ENCODE measurements at places on chromosomes 16 and 17.

GRCh38 chr17:51056813-51057510 is 63.7 kb downstream of the SPAG9 start:
- peak; percentile 61 for DNase-seq

DNA sequence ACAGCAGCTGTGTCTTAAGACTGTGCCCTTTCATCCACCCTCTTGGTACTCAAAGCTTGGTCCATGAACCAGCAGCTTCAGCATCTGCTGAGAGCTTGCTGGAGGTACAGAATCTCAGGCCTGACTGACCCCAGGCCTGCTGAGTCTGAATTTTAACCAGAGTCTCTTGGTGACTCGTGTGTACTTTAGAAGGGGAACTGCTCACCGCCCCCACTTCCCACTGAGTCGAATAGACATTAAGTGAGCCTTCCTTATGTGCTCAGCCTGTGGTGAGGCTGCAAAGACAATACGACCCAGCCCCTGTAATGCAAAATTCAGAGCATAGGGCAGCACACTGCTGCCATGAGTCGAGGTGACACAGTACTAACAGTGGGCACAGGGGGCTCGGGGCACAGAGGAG is 662.8 kb downstream of the WWOX start:
- DNase-seq = no peak

GRCh38 chr16:89166696-89167424 is 4.7 kb upstream of the CDH15 start:
- no peak for DNase-seq

- DNase-seq = no peak
Measured at GRCh38 chr17:57442914-57443571, 186.7 kb downstream of the MSI2 start.

DNA sequence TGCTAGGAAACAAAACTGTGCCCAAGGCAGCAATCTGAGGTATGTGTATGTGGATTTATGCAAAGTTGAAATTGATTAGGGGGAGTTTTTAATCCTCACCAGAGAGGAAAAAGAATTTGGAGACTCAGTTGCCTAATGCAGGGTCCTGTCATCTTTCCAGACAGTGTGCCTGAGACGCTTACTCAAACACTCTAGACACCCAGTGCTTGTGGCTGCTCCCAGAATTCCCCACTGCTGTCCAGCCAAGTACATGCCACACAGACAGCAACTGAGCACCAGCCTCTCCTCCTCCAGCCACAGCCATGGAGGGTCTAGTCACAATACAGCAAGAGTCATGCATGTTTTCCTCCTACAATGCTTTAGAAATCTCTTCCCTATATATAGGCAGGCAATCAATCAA is 118.1 kb downstream of the HIC1 start:
- DNase-seq = no peak

- no peak for DNase-seq
Measured at GRCh38 chr16:2467528-2468232, 3.4 kb upstream of the NTN3 start.

DNA sequence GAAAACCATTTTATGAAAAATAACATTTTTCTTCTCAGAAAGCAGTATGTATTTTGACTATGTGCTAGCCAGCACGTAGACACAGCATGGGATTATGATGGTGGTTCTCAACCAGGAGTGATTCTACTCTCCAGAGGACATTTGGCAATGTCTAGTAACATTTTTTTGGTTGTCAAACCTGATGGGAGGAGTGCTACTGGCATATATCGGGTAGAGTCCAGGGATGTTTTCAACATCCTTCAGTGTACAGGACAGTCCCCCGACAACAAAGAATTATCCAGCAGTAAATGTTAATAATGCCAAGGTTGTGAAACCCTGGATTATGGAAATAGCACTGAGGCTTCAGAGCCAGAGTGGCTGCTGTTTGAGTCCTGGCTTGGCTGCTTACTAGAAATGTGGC is 27.7 kb downstream of the AP2B1 start:
- no peak for DNase-seq

DNA sequence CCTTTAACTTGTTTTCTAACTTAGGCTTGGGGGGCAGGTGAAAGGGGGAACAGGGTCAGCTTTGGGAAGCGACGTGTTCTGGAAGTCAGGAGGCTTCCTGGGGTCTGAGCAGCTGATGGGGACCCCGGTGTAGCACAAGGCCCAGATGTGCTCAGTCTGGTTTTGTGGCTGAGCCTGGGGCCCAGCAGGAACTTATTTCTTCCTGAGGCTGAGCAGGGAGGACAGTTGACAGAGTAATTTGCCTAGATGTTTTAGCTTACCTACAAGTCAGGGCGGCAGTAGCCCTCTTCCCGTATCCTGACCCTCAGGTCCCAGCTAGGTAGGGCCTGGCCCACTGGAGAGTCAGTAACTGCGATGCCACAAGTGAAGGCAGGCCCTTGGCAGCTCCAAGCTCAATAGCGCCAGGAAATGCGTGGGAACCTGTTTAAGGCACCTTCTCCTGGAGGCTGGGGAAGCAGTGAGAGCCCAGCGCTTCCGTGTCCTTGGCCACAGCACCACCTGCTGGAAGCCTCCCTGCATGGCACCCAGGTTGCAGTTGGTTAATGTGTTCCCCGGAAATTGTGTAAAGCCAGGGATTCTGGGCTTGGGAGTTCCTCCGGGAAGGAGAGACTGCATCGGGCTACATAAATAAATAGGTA is 5.2 kb downstream of the CCR7 start:
- DNase-seq = peak; percentile 89

- DNase-seq = no peak
Measured at GRCh38 chr16:85579923-85580580, 33.1 kb upstream of the GSE1 start.

- no peak for DNase-seq
Measured at GRCh38 chr16:66687906-66688625, 8.5 kb downstream of the CMTM4 start.

DNA sequence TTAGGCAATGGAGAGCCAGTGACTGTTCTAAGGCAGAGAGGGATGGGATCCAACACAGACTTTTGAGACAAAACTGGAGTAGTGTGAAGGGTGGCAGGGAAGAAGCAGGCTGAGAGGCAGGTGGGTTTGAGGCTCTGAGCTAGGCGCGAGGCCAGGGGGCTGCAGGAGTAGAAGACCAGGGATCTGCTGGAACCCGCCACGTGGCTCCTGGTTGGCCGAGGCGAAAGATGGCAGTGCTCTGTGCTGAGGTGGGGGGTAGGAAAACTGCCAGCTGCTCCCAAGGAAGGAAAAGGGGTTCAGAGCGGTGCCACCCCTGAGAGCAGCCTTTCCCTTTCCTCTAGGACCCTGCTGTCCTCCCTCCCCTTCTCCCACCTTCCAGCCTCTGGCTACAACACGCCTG is 5.6 kb downstream of the CD300LG start:
- no peak for DNase-seq

- no peak for DNase-seq
Measured at GRCh38 chr17:39118674-39119419, 32.6 kb downstream of the PLXDC1 start.

GRCh38 chr17:81582341-81582740 is 30.2 kb upstream of the FAAP100 start:
- DNase-seq = no peak

- DNase-seq = no peak
Measured at GRCh38 chr16:84179612-84180320, 7.1 kb downstream of the TAF1C start.

DNA sequence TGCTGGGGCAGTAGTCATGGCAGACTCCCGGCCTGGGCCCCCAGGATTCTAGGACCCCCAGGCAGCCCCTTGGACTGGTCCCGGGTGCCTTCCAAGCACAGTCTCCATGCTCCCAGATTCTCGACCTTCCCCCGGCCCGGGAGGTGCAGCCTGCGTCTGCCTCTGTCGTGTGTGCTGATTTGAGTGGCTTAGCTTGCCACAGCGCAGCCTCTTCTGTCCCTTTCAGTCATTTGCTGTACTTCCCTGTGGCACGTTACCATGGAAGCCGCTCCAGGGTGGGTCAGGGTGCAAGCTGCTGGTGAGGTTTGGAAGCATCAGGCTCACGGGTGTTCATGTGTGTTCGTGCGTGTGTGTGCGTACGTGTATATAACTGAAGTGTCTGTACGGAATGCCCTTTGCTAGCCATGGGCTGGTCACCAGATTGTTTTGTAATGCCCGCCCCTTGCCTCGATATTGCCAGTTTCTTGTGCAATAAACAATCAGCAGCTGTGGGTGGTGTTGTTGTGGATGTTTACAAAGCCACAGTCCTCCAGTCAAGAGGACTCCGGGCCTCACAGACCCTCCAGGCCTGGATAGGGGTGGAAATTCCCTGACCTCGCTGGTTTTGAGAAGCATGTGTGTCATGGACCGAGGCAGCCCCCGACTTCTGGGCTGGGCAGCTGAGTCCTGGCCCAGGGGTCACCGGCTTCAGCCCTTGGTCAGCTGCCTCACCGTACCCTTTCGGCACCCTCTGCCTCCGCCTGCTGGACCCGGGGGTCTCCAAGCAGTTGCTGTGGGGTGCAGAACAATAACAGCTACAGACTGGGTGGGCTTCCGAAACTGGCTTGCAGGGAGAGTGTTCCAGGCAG is 9.7 kb upstream of the CLEC18A start:
- no peak for DNase-seq

GRCh38 chr16:67397812-67398545 is 4.7 kb upstream of the TPPP3 start:
- DNase-seq = no peak

GRCh38 chr17:77802811-77803220 is 155.7 kb upstream of the TNRC6C start:
- no peak for DNase-seq

DNA sequence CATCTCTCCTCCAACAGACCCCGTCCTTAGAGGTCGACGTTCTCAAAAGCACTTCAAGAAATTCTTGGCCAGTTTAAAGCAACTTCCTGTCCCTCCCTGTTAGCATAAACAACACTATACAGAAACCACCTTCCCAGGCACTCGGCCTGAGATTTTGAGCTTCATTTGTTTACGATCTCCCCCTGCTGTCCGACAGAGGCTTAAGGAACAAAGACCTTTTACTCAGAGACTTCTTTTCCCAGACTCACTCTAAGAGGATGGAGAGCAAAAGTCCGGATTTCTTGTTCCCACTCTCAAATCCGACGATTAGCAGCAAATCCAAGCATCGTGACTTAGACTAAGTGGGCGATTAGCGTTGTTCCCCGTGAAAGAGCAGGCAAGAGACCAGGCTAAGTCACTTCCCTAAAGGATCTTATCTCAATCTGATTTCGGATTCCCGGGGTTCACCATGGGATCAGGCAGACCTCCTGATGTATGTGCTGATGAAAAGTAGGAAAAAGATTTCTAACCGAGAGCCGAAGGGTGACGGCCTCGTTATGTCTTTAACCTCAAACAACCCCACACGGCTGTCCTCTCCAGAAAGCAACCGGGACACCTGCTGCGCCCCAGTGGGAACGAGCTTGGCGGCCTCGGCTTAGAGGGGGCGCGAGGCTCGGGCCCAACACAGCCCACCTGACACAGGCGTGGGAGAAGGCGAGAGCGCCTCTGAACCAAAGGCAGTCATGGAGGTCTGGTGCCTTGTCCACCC is 598 bp downstream of the INPP5K start:
- DNase-seq = peak; percentile 81

- DNase-seq = no peak
Measured at GRCh38 chr17:5869041-5869745, 201.0 kb upstream of the WSCD1 start.

DNA sequence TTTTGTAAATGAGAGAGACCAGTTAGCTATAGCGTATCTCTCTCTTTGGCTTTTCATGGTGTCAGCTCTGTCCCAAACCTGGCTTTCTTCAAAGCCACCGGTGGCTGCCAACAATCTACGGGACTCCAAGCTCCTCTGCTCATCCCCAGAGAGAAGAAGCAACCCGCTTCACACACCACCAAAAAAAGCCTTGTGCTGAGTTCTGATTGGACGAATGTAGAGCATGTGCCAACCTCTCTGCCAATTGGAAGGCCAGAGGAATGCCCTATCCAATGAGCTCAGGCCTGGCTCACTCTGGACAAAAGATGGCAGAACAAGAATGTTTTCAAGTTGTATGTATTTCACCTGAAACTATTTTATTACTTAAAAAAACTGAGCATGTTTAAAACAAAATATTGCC is 202.4 kb downstream of the C16orf95 start:
- DNase-seq = no peak

GRCh38 chr16:81618661-81619060 is 160.4 kb upstream of the PLCG2 start:
- no peak for DNase-seq

GRCh38 chr17:82592767-82593589 is 55.3 kb downstream of the WDR45B start:
- DNase-seq = peak; percentile 23

GRCh38 chr16:52861614-52862022 is 191.1 kb downstream of the CHD9NB start:
- no peak for DNase-seq

- no peak for DNase-seq
Measured at GRCh38 chr16:81531419-81531821, 86.8 kb downstream of the CMIP start.

DNA sequence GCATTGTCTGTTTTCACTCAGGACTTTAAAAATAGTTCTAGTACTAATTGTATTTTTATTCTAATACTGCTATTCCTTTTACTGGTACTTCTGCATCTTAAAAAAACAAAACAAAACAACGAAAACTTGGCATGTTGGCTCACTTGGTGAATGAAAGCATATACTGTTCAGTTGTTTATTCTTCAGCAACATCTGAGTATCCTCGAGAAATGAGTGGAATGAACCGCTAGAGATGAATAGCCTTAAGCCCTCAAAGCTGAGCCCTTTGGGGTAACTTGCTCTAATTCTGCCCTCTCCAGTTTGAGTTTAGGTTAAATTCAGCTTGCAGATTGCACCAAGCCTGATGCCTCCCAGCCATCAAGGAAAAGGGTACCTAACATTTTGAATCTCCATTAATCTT is 126.5 kb downstream of the WWOX start:
- DNase-seq = no peak

GRCh38 chr16:54026456-54026855 is 260.1 kb downstream of the IRX3 start:
- DNase-seq = no peak

DNA sequence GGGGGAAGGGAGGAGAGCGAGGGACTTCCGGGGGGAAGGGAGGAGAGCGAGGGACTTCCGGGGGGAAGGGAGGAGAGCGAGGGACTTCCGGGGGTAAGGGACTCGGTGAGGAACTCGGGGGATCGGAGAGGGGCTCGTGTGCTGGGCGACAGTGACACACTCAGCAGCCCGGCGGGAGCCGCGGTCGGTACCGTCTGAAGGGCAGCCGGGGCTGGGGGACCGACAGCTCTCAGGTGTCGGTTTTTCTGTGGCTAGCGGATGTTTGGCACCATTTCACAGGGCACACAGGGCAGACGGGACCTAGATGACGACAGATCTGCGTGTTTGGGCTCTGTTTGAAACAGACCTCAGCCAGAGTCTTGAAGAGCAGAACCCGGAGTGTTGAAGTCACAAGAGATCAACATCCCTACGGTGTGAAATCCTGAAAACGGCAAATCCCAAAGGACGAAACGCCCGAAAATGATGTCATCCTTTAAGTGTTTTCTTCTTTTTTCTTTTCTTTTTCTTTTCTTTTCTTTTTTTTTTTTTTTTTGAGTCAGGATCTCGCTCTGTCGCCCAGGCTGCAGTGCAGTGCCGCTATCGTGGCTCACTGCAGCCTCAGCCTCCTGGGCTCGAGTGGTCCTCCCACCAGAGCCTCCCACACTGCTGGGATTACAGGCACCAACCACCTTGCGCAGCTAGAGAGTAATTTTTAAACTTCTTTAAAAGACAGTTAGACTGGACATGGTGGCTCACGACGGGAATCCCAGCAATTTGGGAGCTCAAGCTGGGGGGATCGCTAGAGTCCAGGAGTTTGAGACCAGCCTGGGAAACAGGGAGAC is 23.9 kb downstream of the ZNF778 start:
- peak; percentile 32 for DNase-seq

GRCh38 chr17:64326030-64326419 is 63.0 kb upstream of the TEX2 start:
- DNase-seq = no peak

Measured in AG04450 (cell line).